ENCODE measurements at places on chromosomes 7 and 10.

GRCh38 chr7:66238773-66239466 is 33.8 kb downstream of the TPST1 start:
- no peak for DNase-seq

- DNase-seq, result no peak
Observed at GRCh38 chr10:125034675-125035074, 92.8 kb downstream of the ZRANB1 start.

DNA sequence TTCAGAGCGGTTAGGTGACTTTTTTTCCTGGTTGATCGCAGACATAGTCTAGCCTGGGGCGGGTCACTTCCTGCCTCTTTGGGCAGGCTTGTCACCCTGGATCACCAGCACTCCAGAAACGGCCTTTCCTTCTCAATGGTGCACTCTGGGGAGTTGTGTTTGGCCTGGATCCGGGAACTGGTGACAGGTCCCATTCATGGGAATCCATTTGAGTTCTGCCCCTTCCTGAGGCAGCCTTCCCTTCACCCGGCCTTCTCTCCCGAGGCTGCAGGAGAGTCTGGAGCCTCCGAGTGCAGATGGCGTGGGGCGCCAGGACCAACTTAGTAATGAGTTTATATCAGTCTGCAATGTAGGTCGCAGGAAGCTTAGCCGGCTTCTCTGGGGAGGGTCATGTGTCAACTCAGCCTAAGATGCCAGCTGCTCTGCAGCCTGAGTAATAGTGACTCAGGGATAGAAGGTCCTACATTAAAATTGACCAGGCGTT is 54.2 kb downstream of the TACR2 start:
- DNase-seq, result no peak

DNA sequence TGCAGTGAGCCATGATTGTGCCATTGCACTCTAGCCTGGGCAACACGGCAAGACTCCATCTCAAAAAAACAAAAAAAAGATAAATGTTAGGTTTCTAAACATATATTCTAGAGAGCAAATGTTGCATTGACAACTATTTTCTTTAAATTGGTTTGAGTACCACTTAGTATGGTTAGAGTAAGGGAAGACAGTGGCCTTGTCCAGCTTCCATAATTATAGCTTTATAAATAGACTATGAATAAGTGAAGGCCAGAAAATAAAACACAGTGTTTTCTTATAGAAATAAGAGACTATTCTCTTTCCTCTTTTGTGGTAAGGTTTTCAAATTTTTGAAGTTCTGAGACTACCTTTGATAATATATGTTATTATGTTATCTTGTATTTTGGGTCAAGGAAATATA is 50.5 kb downstream of the EXOC4 start:
- DNase-seq, result no peak

DNA sequence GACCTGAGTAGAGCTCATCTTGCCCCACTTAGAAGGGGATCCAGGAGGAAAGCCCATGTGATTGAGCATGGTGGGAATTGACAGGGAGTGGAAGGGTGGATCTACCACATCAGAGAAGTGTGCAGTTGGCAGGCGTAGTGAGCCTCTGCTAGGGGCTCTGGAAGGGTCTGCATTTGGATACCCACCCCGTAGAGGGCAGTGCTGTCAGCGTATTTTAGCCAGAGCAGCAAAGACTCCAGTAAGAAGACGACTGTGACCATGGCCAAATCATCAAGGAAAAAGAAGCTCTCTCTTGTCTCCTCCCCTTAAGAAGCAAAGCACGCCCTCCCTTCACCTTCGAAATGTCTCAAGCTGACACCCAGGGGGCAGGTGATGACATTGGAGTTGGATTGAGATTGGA is 68.8 kb upstream of the INHBA start:
- no peak for DNase-seq

- DNase-seq, result no peak
Observed at GRCh38 chr7:112881-113280, 79.5 kb upstream of the FAM20C start.

- DNase-seq, result no peak
Observed at GRCh38 chr10:37856881-37857286, 526 bp downstream of the ZNF248 start.
